ENCODE measurements at places on chromosomes 12 and 14.

GRCh38 chr12:66848967-66849366, 170.1 kb upstream of the GRIP1 start:
- no peak for DNase-seq

- DNase-seq: no peak
These were observed 363.4 kb upstream of the GARIN6 start for GRCh38 chr12:99284161-99284560.

DNA sequence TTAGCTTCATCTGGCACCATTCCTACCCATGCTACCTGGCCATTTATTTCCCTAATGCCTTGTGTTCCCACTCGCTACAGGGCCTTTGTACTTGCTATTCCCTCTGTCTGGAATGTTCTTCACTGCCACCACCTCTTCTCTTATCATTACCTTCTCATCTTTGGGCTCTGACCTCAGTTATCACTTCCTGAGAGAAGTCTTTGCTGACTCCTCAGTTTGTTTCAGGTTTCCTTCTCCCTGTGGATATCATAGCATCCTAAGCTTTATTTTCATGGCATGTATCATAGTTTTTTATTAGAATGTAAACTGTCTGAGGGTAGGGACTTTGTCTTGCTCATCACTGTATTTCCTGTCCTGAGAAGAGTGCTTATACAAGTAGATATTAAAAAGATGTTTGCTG, 29.7 kb downstream of the SPATS2 start:
- no peak for DNase-seq

- no peak for DNase-seq
These were observed 140.6 kb downstream of the FBXL14 start for GRCh38 chr12:1453810-1454209.

DNA sequence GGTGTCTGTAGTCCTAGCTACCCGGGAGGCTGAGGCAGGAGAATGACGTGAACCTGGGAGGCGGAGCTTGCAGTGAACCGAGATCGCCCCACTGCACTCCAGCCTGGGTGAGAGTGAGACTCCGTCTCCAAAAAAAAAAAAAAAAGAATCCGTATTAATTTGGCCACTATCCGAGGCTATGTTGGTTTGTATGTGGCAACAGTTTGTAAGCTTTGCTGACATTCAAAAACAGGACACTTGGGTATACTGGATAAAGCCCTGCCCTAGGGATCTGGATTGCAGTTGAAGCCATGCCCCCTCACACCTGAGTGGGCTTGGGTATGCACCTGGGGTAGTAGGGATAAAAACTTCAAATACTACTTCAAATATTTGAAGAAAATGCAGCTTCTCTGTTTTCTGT, 14.5 kb downstream of the IFNG-AS1 start:
- DNase-seq: no peak

GRCh38 chr12:68839183-68840147, 31.5 kb downstream of the MDM2 start:
- DNase-seq: no peak

DNA sequence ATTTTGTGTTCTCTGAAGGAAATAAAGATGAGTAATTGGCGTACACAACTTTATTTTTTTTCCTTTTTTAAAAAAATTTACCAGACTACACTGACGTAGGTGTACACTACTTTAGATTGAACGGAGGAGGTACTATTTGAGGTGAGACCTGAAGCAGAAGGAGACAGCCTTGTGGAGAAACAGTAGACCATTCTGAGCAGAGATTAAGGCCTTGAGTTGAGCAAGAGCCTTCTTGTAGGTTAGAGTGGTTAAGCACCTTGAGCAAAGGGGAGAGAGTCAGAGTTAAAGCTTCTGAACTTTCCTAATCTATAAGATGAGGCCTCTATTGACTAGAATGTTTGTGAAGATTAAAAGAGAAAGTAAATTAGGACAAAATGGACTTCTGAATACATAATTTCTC, 2.5 kb downstream of the LEMD3 start:
- DNase-seq: no peak

GRCh38 chr12:121003650-121004049, 12.6 kb downstream of the C12orf43 start:
- DNase-seq: no peak

GRCh38 chr12:50542448-50542847, 37.7 kb downstream of the DIP2B start:
- no peak for DNase-seq

Measured in NCI-H187 treated with DMSO at 0.1 percent for 48 hours (cell line).